ENCODE measurements at places on chromosomes 12 and 14. TPM values are rescaled to one million over a fixed set of nuclear protein-coding genes. Genes with fewer than 3 reads are reported as not detected.

NELL2 gene
- polyA plus RNA-seq: 56.8 TPM

ATF1 gene
- polyA plus RNA-seq: 23.2 TPM

SH2B3 gene
- 20.8 TPM for polyA plus RNA-seq

BEGAIN gene
- polyA plus RNA-seq: 3.7 TPM

BICDL1 gene
- 18.4 TPM for polyA plus RNA-seq

RILPL1 gene
- 9.4 TPM for polyA plus RNA-seq

KCNJ8 gene
- 0.48 TPM for polyA plus RNA-seq

MIPOL1 gene
- 1.3 TPM for polyA plus RNA-seq

STON2 gene
- 8.2 TPM for polyA plus RNA-seq

MYH7 gene
- polyA plus RNA-seq: 0.02 TPM

TULP3 gene
- 19.3 TPM for polyA plus RNA-seq

ACSM4 gene
- polyA plus RNA-seq: not detected

PSMB11 gene
- not detected for polyA plus RNA-seq

AQP6 gene
- 0.06 TPM for polyA plus RNA-seq

PRORP gene
- 20.5 TPM for polyA plus RNA-seq

HCAR2 gene
- not detected for polyA plus RNA-seq

EPS8 gene
- 3.0 TPM for polyA plus RNA-seq

KITLG gene
- polyA plus RNA-seq: 1.3 TPM

SLC25A29 gene
- polyA plus RNA-seq: 264 TPM

SLC39A2 gene
- 0.31 TPM for polyA plus RNA-seq

ARHGEF25 gene
- 8.6 TPM for polyA plus RNA-seq

SLC8A3 gene
- 0.38 TPM for polyA plus RNA-seq

ASPG gene
- 0.89 TPM for polyA plus RNA-seq

RIMBP2 gene
- 0.52 TPM for polyA plus RNA-seq

HHIPL1 gene
- polyA plus RNA-seq: 1.5 TPM
